ENCODE measurements at places on chromosomes 12 and 14.

GRCh38 chr12:108527166-108527496 lies 12.1 kb downstream of the FICD start:
- no peak for DNase-seq

DNA sequence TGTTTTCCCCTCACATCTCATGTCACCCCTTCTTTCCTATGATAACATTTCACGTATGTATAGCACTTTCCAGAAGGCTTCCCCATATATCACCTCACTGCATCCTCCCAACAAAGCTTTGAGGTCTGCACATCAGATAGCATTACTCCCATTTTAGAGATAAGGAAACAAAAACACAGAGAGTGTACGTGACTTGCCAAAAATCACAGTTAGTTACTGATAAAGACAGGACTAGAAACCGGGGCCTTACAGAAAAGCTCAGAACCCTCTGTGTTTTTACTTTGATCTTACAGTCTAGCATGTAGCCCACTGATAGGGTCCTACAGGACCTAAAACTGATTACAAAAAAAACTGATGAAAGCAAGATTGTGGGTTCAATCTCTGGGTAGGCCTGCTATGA lies 202.9 kb upstream of the CDKN3 start:
- no peak for DNase-seq

GRCh38 chr12:114685869-114686268 lies 1.9 kb upstream of the TBX3 start:
- DNase-seq, result no peak

DNA sequence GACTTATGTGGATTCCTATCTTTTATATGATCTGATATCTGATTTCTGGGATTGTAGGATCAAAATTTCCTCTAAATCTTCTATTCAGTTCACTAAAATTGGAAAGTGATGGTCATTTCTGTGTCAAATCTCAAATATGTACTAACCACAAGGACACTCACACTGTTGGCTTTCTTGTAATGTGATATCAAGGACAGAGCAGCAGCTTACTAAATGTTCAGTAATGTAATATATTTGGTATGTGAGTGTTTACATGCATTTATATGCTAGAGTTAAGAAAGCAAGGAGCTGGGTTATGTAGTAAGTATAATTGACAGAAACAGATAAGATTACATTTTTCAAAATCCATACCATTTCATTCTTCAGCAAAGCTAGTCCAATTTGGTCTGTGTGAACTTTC lies 16.5 kb downstream of the PUS7L start:
- DNase-seq, result no peak

DNA sequence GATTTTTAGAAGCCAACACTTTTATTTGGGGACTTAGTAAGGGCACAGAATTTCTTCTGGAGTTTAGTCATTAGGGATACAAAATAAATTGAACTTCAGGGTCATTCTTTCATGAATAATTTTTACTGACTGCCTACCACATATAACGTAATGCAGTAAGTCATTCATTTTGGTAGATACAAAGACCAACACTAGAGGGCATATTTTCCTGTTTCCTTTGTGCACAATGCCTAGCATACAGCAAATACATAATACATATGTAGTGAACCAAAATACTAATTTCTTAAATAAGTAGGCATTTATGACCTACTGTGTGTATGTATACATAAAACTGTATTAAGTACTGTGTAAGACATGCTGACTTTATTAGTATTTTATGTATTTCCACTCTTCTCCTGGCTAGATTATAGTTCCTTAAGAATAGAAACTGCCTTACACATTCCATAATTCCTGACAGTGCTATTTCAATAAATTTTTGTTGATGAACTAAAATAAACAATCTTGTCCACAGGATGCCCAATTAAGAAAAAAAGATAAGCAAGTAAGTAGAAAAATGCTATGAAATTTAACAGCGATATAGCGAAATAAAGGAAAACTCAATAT lies 47.9 kb downstream of the PPP1R12A start:
- DNase-seq, result no peak

GRCh38 chr12:8453021-8453513 lies 2.7 kb upstream of the CLEC6A start:
- DNase-seq, result no peak

DNA sequence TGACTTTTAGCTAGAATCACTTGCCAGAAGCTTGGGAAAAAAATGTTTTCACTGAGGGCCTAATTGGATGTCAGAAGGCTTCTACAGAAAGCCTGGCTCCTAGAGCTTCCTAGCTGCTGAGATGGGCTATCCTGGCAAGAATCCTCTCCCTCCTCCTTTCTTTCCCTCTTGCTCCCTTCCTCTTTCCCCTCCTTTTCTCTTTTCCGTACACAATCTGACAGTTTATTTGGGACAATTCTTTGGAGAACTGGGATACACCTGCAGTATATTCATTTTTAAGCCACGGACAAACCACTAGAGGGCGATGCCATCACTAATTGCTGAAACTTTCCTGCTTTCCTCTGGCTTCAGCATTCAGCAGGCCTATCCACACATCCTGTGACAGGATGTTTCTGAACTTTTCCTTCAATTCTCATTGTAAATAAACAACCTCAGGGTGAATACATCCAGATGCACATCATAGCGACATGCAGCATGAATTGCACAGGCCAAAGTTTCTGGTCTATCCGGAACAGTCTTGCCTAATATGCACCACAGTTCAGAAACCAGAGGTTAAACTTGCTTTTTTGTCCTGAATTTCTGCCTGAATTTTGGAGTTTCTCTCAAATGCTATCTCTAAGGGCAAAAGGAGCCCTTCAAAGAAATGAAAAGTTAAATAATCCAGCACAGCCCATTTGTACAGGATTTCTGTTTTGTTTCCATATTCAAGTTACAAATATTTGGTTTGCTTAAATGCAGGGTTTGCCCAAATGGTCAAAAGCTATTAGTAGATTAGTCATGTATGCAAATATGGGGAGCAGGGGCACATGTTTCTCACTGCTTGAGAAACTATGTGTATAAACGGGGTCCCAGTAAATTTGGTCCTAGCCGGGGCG lies 142.8 kb downstream of the PAWR start:
- DNase-seq, result peak; percentile 66
